Mesenteric fat pad (tissue), 1 donor: ENCODE measurements at places on chromosomes 7 and 10. TPM values are rescaled to one million over a fixed set of nuclear protein-coding genes. Genes with fewer than 3 reads are reported as not detected.

DNA sequence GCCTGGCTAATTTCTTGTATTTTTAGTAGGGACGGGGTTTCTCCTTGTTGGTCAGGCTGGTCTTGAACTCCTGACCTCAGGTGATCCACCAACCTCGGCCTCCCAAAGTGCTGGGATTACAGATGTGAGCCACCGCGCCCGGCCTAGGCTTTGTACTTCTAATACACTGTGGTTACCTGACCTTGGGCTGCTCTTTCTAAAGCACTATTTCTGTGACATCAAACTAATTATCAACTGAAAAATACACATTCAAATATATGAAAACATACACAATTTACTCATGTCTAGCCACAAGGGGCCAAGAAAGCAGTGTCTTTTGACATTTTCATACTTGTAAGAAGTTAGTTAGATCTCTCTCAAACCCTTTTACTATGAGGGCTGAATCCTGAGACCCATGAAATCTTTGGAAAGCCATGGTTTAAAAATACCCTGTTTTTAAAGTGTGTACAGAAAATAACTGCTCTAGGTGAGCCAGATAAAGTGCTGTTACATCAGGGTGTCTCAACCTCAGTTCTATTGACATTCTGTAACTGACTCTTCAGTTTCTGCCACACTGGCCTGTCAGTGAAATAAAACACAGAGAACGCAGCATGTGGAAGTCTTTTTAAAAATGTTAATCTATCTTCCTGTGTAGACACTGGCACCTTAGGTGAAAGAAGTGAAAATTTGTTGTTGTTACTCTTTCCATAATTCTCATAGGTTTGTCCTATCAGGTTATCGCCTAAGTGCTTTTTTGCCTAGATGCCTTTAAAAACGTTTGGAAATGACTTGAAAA is 58.8 kb downstream of the CREM start:
- DNase-seq: no peak

DNA sequence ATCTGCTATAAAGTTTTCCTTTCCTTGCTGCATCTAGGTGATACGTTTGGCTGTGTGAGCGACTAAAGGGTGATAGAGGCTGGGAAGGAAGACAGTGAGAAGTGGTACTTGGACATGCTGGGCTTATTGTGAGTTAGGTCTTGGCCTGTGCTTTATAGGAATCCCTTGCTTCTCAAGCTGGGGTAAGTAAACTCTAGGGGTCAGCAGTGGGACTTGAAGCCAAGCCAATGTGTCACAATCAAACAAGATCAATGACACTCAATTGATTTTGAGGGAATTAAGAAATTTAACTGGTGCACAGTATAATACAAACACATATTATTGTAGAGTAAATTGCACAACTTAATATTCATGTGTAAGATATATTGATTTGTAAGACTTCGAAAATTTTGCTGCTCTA is 155.8 kb upstream of the AOAH start:
- DNase-seq: no peak

DNA sequence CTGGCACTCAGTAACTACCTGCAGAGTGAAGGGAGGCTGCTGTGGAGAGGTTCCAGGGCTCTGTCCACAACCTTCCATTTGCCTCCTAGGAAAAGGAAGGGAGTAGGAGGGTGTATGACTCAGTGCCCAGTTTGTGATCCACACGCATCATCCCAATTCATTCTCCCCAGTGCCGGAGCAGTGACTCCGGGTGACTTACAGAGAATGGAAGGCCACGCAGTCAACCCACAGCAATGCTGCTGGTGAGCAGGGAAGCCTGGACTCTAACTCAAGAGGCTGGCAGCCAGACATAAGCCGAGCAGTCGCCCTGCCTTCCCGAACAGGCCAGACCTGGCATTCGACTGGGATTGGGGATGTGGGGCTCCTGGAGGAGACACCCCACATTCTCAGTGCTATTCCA is 139.9 kb downstream of the SH3PXD2A start:
- no peak for DNase-seq

GRCh38 chr10:17100586-17100985 is 29.0 kb downstream of the CUBN start:
- DNase-seq: no peak

DNA sequence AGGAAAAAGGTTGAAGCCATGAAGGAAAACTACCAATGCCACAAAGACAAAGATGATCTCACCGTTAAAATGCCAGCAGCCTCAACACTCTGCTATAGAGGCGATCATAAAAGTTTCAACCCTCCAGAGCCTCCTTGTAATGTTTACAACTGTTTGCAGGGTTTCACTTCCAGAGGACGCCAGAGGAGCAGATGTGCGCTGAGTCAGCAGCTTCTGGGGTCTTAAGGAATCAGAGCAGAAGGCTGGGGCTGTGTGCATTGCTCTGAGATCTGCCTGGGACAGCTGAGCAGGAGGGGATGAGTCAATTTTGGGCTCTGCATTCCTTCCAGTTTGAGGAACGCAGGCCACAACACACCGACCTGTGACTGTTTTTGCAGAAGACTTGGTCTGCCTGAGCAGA is 98.3 kb downstream of the TMEM130 start:
- no peak for DNase-seq

DNA sequence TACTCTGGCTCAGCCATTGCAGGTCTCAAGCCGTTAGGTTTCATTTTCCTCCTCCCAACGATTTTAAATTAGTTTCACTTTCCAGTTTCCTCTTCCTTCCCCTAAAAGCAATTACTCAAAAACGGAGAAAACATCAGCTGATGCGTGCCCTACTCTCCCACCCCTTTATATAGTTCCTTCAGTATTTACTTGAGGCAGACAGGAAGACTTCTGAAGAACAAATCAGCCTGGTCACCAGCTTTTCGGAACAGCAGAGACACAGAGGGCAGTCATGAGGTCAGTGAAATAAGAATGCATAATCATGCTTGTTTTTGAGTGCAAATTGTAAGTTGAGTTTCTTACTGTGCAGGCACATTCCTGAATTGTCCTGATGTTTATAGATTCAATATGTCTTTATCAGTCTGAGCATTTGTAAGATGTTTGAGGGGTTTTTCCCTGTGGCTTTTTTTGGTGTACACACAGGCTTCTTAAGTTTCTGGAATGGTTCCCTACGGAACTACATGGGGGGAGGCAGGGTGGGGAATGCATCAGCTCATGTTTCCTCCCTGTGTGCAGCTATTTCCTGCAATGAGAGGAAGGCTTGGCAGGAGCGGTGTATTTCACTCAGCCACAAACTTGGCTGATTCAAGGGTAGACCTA is at the start of gene IFIT3:
IFIT3 (plus strand) TSS at position 195 of the 639 bp plus-strand sequence; CDS start at position 272, 77 bp downstream.
- DNase-seq: no peak

GRCh38 chr7:149823191-149823630 is 15.0 kb upstream of the ZNF862 start:
- DNase-seq: no peak

DNA sequence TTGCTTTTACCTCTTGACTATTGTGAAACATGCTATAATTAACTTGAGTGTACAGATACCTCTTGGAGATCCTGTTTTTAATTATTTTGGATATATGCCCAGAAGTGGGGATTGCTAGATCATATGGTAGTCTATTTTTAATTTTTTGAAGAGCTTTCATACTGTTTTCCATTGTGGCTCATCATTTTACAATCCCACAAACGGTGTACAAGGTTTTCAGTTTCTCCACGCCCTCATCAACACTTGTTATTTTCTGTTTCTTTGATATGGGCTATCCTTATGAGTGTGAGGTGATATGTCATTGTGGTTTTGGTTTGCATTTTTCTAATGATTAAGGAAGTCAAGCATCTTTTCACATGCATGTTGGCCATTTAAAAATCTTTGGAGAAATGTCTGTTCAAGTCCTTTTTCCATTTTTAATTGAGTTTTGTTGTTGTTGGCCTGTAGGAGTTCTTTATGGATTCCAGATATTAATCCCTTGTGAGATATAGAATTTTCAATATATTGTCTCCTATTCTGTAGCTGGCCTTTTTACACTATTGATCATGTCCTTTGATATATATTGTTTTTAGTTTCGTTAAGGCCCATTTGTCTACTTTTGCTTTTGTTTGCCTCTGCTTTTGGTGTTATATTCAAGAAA is 7.5 kb downstream of the AGK start:
- DNase-seq: no peak

- peak; percentile 30 for DNase-seq
Measured at GRCh38 chr10:97843281-97843671, 6.4 kb upstream of the GOLGA7B start.

DNA sequence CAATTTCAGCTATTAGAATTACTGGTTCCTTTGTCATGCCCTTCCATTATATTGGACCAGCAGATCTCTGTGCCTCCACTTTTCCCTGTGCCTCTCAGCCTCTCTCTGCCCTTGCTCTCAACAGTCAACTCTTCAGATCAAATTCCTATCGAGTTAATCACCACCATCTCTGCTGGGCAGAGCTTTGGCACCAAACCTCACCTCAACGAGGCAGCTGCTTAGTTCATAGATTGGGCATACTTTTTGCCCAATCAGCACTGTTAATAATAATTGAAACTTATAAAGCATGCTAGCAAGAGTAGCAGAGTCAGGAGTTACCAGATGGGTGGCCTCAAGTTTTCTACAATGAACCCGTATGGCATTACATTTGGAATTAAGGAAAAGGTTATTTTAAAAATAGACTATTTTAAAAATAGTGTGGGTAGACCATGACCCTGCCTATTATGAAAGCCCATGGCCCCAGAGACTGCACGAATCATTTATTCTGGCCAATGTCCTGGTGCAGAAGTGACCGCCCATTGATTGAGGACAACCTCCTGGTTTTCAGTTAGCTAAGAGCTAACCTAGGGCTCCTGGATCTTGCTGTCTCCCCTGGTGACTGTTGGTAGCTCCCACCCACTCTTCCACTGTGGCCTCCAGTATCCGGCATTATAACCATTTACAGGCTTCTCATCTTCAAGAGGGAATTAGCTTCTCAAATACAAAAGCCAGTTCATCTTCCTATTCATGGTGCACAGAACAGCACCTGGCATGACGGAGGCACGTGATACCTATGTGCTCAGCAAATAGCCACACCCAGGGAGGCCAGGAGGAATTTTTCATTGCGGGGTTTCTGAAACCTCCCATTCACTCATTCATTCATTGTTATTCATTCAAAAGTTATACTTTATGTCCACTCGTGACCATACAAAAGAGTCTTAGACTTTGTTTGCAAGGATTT is 265.4 kb downstream of the INHBA start:
- DNase-seq: no peak

GRCh38 chr10:123858077-123858681 is 33.4 kb downstream of the CPXM2 start:
- DNase-seq: no peak

DNA sequence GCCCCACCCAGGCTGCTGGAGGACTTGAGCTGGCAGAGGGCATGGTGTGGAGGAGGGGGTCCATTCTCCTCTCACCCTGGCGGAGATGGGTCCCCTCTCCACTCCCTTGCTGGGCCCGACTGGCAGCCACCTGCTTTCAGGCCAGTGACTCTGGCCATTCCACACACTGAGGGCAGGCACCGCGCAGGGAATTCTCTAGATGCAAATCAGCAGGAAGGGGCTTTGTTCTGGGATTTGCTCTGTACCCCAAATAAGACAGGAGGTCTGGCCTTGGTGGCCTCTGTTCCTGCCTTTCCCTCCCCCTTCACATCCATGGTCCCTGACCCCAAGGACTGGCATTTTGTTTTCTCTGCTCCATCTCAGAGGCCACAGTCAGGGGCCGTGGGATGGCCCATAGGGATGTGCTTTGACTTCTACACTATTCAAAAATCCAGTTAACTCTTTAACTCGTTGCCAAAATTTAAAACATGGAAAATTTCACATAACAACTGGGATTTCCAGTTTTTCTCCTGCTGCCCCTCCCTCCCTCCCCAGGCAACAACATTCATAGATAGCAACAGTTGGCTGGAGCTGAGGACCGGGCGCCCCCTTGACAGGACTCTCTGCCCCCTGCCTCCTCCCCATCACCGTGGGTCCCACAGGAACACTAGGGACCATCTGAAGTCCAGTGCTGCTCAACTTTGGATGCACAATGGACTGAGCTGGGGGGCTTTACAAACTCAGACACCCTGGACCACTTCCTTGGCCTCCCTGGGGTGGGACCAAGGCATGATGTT is 33.9 kb downstream of the PPIF start:
- peak; percentile 72 for DNase-seq

Gene OR2A12
- total RNA-seq: not detected

Gene C10orf67
- total RNA-seq: not detected

Gene IGFBP1
- not detected for total RNA-seq

Gene ITPRID1
- not detected for total RNA-seq

Gene HTR5A
- total RNA-seq: not detected

Gene ADAM22
- total RNA-seq: 2.3 TPM
